Activated CD4-positive, alpha-beta memory T cell treated with anti-CD3 and anti-CD28 coated beads, Interleukin-2, amount 10 ng/mL, durations not matched to agents 7 days and 5 days (primary cell): ENCODE measurements at places on chromosomes 12 and 14.

GRCh38 chr12:111024205-111024801, 103.9 kb upstream of the MYL2 start:
- peak; percentile 43 for DNase-seq

GRCh38 chr12:88185988-88186387, 43.9 kb downstream of the TMTC3 start:
- no peak for DNase-seq

DNA sequence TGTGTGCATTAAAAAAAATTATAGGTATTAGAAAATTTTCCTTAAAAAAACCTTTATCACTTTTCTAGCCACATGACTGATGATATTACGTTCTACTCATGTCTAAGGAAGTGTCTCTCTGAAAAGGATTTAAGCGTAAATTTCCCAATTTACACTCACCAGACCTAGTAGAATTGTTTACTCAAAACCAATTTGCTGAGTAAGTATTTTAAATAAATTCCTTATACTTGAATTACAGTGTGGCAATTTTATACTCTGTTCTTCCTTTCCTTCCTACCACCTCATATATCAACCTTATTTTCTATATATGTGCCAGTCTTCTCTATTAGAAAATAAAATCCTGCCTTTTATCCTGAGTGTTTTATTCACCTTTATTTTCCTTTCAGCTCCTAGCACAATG, 1035.1 kb downstream of the TRHDE start:
- no peak for DNase-seq

DNA sequence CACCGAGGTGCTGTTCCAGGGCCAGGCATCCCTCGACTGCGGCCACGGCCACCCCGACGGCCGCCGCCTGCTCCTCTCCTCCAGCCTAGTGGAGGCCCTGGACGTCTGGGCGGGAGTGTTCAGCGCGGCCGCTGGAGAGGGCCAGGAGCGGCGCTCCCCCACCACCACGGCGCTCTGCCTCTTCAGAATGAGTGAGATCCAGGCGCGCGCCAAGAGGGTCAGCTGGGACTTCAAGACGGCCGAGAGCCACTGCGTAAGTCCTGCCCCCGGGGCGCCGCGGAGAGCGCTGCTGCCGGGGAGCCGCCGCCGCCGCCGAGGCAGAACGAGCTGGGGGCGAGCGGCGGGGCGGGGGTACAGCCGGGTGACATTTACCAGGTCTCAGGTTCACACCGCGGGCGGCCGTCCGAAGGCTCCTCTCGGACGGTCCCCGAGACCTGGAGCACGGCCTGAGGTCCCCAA, 1.4 kb downstream of the PLXNC1 start:
- DNase-seq: peak; percentile 30

DNA sequence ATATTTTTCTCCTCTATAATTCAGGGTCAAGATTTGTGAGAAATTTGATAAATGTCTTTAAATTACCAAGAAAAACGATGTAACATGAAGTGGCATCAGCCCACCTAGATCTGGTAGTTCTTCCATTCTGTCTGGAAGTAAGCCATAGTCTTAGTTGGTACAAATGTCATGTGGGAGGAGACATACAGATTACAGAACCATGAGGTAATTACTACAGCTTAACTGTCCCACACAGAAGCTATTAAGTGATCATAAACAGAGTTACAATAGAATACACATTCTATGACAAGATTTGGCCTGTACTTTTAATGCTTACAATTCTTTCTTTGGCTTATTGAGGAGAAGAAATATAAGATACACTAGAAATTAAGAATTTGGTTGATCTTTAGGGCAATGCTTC, 13.7 kb upstream of the SIX1 start:
- no peak for DNase-seq
